ENCODE measurements at places on chromosomes 3 and 15.

- DNase-seq, result no peak
Measured at GRCh38 chr3:130894986-130895280, 1.0 kb downstream of the ATP2C1 start.

DNA sequence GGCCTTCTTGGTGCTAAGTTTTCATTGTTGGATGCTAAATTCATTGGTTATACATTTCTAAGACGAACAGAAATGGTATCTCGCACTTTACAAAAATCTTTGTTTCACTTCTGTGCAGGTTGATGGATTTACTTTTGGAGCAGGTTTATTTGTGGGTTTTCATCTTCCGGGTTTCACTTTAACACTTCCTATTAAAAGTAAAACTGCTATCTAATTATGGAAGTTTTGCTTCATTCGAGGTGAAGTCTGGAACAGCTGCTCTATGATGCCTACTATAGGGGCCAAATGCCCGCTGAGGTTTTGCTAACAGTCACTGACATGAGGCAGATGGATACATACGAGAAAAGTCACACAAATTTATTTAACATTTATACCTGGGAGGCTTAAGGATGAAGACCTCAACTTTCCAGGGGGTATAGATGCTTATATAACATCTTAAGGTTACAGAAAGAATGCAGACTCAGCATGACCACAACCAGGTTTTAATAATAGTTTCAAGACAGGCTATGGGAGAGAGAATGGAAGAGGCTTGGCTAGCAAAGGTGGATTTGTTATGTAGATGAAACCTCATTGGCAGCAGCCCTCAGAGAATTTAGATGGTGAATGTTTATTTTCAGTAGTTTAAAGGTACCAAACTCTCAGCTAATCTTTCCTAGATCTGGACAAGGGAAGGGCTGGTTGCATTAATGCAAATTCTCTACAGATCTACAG lies 54.2 kb downstream of the OSTN start:
- no peak for DNase-seq

DNA sequence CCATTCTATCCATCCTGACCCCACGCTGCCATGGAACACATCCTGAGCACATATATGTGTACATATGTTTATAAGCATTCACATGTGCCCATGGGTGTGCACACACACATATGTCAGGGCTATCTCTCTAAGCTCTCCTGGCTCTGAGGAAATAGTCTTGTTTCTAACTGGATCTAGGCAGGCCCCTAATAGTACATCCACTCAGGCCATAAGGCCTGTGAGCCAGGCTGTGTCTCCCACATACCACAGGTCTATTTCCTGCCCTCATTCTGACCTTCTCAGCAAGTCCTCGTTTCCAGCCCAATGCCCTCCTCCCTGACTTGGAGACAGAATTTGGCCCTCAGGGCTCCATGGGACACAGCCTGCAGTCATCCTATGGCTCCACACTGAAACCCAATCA lies 284.8 kb upstream of the CTNNB1 start:
- no peak for DNase-seq

DNA sequence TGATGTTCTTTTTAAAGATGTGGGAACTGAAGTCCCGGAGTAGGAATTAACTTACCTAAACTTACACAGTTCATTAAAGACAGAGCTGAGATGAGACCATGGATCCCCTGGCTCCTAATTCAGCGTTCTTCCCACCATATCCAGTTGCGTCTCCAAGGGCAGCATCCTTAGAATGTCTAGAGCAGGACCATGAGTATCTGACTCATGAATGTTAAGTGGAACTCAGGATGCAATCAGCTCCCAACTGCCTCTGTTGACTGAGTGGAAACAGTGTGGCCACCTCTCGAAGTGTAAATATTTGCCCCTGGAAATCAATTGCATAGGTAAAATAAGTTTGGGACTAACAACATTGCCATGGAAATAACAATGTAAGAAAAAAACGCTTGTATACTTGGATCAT lies 2.5 kb downstream of the SNTN start:
- no peak for DNase-seq

DNA sequence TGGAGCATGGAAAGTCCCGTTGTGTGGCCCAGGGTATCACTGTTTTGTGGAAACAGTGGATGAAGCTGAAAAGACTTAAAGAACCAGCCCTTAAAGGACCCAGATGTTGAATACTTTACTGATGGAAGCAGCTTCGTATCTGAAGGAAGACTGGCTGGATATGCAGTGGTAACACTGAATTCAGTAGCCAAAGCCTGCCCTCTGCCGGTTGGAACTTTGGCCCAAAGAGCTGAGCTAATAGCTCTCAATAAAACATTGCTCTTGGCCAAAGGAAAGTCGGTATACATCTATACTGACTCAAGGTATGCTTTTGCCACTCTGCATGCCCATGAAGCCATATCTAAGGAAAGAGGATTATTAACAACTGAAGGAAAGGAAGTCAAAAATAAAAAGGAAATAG lies 885.4 kb downstream of the PDCD6IP start:
- DNase-seq, result peak; percentile 42

GRCh38 chr3:4218456-4219226 lies 84.5 kb upstream of the SETMAR start:
- DNase-seq, result no peak

GRCh38 chr3:132160198-132160597 lies 125.4 kb upstream of the CPNE4 start:
- DNase-seq, result no peak
